ENCODE measurements at places on chromosomes 16 and 17. TPM values are rescaled to one million over a fixed set of nuclear protein-coding genes. Genes with fewer than 3 reads are reported as not detected.

DNA sequence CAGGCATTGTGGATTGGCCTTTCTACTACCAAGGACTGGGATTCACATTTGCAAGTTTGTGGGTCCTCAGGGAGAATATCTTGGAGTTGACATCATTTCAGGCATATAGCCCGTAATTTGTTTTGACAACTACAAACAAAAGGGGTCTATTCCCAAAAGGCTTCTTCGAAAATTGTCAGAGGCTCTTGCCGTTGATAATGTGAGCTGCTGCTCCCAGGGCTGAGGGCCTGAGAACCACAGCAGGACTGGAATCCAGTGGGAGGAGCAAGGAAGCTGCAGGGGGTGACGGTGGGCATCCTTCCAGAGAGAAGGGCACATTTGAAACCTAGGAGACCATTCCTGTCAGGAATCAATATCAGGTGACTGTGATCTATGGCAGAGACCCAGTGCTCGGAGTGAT is 761.6 kb upstream of the RBFOX1 start:
- DNase-seq, result no peak

GRCh38 chr16:22372882-22373661 is 1.3 kb downstream of the CDR2 start:
- no peak for DNase-seq

Gene GLIS2
- polyA plus RNA-seq, result 16.7 TPM

- DNase-seq, result no peak
Measured at GRCh38 chr17:12613566-12613965, 52.1 kb upstream of the MYOCD start.

DNA sequence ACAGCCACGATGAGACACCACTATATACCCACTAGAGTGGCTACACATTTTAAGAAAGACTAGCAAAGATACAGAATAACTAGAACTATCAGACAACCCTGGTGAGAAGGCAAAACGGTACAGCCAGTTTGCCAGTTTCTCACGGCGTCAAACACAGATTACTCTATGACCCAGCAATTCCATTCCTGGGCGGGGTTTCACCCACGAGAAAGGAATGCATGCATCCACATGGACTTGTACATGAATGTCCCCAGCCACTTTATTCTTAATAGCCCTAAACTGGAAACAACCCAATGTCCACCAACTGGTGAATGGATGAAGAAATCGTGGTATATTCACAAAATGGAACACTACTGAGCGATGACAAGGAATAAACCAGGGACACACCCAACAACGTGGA is 74.5 kb downstream of the MYH10 start:
- no peak for DNase-seq

Data from adrenal gland (tissue), 19 donors.